ENCODE measurements at places on chromosomes 12 and 14.

DNA sequence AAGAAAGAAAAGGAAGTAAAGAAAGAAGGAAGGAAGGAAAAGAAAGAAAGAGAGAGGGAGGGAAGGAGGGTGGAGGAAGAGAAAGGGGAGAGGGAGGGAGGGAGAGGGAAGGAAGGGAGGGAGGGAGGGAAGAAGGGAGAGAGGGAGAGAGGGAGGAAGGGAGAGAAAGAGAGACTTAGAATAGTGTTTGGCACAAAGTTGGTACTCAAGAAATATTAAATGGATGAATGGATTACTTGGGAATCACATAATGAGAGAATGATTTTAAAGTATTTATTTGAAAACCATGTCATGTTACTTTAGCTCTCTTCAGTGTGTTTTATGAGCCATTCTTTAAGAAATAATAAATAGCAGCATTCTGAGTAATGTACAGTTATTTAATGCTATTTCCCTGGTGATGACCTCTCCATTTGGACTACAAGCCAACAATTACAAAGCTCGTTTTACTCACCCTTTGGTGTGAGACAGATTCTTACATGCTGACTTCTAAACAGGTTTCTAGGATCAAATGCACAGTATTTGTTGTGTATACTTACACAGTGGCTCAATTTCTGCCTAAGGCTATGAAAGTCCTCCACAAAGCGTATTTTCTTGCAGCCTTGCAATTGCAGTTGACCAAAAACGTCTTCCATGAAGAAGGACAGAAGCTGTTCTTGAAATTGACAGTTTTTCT, 861 bp downstream of the IL26 start:
- DNase-seq, result no peak

GRCh38 chr14:33370426-33370825, 431.7 kb downstream of the NPAS3 start:
- no peak for DNase-seq

- no peak for DNase-seq
Observed at GRCh38 chr12:88733008-88733407, 152.7 kb upstream of the KITLG start.

DNA sequence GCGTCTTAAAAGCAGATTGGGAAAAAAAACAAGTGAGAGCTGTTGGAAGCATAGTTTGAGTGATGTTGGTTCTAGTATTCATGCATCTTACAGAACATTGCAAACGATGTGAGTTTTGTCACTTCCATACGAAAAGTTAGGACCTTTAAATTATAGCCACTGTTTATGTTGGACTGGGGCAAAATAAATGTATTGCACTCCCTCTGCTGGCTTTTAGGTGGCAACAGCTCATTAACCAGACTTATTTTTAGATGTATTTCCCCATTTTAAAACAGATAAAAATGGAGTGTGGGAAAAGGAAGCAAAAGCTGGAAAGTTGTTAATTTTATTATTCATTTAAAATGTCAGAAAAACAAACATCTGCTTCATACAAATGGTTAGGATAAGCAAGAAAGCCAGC, 111.9 kb downstream of the LGR5 start:
- no peak for DNase-seq

GRCh38 chr12:93167841-93168492, 209.8 kb upstream of the NUDT4 start:
- DNase-seq, result no peak

DNA sequence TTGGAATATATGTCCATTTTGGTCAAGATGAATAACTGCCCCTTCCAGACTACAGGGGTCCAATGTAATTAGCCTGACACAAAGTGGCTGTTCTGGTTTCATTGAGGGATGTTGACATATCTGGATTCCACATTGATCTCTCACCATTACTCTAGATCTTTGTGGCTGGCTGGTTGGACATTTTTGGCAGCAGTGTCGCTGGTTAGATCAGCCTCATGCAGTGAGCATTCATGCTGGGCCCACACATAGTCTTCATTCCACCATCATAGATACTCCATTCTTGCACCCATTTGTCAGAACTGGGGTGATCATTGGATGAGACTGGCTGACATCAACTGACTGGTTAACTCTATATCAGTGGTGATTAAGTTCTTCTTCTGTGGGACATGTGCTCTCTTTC, 74.4 kb downstream of the MGST1 start:
- DNase-seq, result no peak

DNA sequence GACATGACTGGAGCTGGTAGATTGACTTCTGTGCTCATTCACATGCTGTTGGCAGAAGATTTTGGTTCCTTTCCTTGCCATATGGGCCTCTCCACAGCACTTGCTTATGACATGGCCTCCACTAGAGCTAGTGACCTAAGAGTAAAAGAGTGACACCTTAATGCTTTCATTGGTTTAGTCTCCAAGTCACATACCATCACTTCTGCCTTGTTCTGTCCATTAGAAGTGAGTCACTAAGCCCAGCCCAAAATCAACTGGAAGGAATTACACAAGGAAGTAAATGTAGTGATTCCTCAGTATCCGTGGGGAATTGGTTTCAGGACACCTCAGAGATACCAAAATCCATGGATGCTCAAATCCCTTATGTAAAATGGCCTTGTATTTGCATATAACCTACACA, 81.3 kb downstream of the PPHLN1 start:
- DNase-seq, result no peak

Measured in stimulated activated CD4-positive, alpha-beta T cell treated with anti-CD3 and anti-CD28 coated beads, TNF-alpha, amount 100 ng/mL, for 48 hours (primary cell).